GM12864 (cell line): ENCODE measurements at places on chromosomes 13 and 19.

DNA sequence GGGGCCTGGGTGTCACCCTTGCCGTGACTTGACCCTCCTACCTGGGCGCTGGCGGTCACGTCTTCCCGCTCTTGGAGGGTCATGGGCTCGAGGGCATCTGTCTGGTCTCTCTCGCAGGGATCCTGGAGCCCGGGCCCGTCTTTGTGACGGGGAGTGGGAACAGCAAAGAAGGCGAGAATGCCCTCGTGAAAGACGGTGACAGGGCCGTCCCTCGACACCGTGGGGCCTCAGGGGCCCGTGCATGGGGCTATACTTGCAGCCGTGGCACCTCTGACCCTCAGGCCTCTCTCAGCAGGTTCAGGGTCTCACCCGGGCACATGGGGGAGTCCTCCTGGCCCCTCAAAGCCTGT is 20.9 kb upstream of the MATK start:
- DNase-seq, result no peak

GRCh38 chr19:51821921-51822320 is 27.0 kb downstream of the FPR3 start:
- DNase-seq, result no peak

- no peak for DNase-seq
Measured at GRCh38 chr19:10858204-10858828, 10.1 kb downstream of the C19orf38 start.

- no peak for DNase-seq
Measured at GRCh38 chr13:22486490-22486889, 694.3 kb upstream of the SGCG start.

DNA sequence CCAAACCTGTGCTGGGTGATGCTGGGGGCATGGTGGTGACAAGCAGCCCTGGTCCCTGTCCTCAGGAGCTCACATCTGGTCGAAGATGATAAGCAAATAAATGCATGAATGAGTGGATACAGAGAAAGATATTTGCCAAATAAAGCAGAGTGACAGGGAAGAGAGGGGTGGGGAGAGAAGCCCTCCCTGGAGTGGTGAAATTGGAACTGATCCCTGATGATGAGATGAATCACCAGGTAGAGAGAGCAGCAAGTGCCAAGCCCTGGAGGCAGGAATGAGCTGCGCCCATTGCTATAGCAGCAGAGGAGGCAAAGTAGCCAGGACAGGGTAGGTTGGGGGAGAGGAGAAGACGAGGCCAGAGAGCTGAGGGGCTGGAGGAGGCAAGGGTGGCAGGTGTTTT is 13.7 kb downstream of the FXYD5 start:
- no peak for DNase-seq

GRCh38 chr19:46975011-46975924 is 44.4 kb upstream of the NPAS1 start:
- DNase-seq, result no peak

GRCh38 chr19:55095260-55096060 is 19.8 kb downstream of the EPS8L1 start:
- no peak for DNase-seq

- no peak for DNase-seq
Measured at GRCh38 chr13:110015253-110015652, 228.9 kb upstream of the IRS2 start.

DNA sequence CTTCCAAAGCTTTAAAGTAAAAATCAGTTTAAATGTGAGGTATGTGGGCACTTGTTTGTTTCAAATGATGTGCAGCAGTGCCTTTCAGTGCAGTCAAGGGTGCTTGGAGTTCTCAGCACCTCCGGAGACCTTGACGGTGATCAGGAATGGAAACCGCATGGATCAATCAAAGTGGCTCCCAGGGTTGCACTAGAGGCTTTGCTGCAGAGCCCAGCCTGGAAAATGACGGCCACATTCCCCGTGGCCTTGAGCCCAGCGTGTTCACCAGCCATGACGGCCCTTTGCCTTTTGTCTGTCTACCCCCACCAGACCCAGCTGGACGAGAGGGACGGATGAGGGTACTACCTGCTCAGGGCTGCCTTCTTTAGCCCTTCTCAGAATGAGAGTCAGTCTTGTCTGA is 320.0 kb downstream of the TEX29 start:
- DNase-seq, result no peak

DNA sequence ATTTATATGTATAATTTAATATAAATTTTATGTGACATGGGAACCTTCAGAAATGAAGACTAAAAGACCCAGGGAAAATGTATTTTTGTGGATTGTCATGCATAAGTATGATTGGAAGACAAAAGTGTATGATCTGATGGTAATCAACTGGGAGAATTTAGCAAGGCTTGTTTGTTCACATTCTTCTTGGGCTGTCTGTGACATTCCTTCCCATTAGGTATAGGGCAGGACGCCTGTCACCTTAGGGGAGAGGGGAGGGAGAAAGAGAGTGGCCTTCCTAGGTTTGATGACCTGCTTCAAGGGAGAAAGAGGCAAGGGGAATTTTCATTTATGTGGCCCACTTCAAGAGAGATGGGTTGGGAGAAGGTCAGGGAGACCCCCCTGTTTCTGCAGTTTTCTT is 22.4 kb downstream of the PIBF1 start:
- no peak for DNase-seq

GRCh38 chr19:10418235-10418484 is 2.2 kb upstream of the PDE4A start:
- DNase-seq, result no peak

GRCh38 chr19:13284929-13285928 is 135.0 kb downstream of the IER2 start:
- no peak for DNase-seq

GRCh38 chr13:45500492-45501174 is 35.9 kb downstream of the COG3 start:
- DNase-seq, result no peak

- no peak for DNase-seq
Measured at GRCh38 chr19:52734331-52734892, 432 bp downstream of the ZNF611 start.

- no peak for DNase-seq
Measured at GRCh38 chr19:29428071-29428470, 97.7 kb upstream of the VSTM2B start.

GRCh38 chr13:93964146-93964512 is 515.4 kb downstream of the DCT start:
- DNase-seq, result no peak

DNA sequence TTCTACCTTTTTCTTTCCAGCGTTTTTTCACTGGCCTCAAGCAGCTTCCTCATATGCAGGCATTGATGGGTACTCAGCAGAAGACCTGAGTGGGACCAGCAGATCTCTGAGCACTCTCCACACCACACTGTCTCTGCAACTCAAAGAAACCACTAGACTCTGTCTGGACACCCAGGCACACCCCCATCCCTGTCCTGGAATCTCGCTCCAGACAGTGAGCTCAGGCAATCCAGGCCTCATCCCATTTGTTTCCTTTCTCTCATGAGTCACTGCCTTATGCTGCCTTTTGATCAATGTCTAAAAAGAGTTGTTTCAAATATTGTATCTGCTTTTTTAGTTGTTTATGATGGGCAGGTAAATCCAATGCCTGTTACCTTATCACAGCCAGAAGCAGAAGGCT is 19.7 kb upstream of the POP4 start:
- DNase-seq, result no peak

DNA sequence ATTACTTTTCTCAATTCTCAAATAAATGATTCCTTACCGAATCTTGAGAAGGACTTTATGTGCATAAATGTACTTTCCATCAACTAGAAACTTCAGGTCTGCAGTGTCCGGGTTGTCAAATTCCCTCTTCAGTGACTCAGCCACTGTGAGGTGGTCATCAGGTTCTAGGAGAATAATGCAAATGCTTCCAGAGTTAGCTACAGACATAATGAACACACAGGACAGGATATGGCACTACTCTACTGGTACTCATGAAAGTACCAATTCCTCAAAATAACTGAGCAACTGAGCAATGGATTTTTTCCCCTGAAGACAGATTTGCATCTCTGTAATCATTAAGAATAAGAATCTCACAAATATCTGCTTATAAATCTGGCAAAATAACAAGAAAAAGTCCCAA is 31.2 kb downstream of the RCBTB2 start:
- peak; percentile 60 for DNase-seq

- no peak for DNase-seq
Measured at GRCh38 chr13:33512880-33513554, 227.5 kb upstream of the STARD13 start.

DNA sequence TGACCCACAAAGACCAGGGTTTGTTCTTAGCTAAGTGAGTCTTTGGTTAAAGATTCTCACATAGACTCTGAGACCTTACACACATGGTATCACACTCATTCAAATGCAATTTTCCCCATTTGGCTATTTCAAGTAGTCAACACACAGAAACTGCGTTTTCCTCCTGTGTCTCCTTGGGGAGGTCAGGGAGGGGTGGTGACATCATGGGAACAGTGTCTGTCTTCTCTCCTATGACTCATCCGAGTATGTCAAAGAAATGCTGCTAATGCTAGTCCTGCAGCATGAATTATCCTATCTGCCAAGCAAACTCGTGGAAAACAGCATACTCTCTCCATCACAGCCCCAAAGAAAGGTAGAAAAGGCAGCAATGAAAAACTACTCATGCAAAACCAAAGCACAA is 100.2 kb downstream of the ENOX1 start:
- no peak for DNase-seq

GRCh38 chr13:109381546-109382180 is 404.7 kb downstream of the IRS2 start:
- no peak for DNase-seq

GRCh38 chr19:50693064-50693975 is 26.3 kb downstream of the SHANK1 start:
- DNase-seq, result no peak

- no peak for DNase-seq
Measured at GRCh38 chr19:16380943-16381755, 56.5 kb downstream of the KLF2 start.

- DNase-seq, result no peak
Measured at GRCh38 chr13:52345048-52345447, 60.9 kb downstream of the THSD1 start.

DNA sequence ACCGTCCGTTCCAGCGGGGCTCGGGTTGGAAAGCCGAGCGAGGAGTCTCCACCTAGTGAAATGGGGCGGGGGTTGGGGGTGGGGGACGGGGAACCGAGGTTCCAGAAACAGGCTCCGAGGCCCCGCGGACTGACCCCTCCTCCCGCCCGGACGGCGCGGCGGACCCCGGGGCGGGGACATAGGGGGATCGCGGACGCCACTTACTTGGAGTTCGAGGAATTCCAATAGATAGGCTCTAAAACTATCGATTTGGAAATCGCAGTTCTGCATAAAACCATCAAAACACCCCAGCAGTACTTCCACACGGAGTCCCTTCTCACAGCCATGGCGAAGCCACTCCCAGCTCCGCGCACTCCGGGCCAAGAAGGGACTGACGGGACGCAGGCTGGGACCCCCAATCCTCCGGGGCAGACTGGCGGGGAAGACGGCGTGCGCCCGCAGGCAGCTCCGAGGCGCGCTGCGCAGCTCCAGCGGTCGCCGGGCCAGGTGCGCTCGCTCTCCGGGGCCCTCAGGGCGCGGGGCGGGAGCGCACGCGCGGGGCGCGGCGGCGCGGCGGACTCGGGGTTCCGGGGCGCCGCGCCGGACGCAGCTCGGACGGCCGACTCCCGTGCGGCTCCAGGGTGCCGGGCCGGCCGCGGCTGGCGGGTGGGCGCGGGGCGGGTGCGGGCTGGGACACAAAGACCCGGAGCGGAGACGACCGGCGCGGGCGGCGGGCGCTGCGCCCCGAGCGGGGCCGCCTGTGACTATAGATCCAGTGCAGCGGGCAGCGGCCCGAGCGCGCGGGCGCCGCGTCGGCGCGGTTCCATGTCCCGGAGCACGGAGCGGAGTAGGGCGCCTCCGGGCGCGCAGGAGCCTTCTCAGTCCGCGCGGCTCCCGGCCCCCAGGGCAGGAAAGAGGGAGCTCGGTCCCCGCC is 567 bp downstream of the EFNB2 start:
- no peak for DNase-seq

GRCh38 chr19:35013820-35014754 is 14.0 kb downstream of the GRAMD1A start:
- no peak for DNase-seq

- no peak for DNase-seq
Measured at GRCh38 chr13:22201375-22201925, 530.6 kb downstream of the FGF9 start.

- no peak for DNase-seq
Measured at GRCh38 chr13:36432106-36432544, at the start of gene CCNA1. CCNA1 (plus strand) TSS chr13:36432495; CDS start chr13:36433057, 562 bp downstream.

DNA sequence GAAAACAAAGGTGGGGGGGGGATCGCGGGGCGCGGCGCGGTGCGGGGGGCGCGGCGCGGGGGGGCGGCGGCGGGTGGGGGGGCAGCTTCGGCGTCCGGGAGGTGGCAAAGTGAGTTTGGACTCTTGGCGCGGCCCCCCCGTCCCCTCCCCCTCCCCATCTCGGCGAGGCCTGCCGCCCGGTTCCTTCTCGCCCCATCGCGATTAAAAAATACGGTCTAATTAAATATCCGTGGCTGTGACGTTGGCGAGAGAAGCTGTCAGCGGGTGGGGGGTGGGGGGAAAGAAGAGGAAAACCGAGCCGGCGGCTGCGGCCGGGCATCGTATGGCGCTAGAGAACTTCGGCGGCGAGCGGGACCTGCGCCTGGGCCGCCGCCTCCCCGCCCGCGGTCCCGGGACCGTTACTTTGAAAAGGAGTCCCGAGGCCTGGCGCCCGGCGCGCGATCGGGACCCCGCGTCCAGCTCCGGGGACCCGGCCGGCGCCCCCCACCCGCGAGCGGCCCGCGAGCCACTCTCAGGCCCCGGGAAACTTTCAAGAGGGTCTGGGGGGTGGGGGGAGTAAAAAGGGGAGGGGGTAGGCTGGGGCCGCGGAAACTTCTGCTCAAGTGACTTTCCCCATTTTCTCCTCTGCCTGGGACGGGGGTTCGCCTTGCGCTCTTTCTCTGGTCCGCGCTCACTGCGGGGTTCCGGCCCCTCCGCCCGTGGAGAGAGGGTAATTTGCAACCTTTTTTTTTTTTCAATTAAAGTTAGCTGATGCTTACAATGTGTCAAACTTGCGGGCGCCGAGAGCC is 146.3 kb upstream of the ZNF536 start:
- DNase-seq, result no peak

GRCh38 chr19:29372921-29373797 is 152.6 kb upstream of the VSTM2B start:
- DNase-seq, result no peak

DNA sequence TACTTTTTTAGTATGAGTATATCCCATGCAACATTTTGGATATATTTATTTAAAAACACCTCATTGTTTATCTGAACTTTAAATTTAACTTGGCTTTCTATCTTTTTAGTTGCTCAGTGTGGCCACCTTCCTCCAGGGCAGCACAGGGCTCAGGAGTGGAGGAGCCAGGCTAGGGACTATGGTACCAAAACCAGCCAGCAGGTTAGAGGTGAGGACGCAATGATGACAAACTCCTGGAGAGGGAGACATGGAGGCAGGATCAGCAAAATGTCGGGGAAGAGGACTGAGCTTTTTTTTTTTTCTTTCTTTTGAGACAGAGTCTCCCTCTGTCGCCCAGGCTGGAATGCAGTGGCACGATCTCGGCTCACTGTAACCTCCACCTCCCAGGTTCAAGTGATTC is 29.6 kb upstream of the CALM3 start:
- no peak for DNase-seq

DNA sequence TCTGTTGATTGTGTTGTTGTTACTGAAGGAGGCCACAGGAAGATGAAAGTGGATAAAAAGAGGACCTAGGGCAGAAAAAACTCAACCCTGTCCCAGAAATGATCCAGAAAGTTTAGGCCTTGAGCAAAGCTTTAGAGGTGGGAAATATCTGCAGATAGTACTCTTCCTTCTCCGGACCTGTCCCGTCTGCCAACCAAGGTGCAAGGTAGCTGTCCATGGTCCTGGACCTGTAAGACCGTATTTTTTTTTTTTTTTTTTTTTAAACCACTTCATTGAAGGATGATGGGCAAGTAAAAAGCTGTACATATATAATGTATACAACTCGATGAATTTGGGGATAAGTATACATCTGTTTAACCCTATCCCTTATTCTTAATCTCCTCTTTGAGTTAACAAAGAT is 225.9 kb downstream of the OLFM4 start:
- DNase-seq, result no peak
